ENCODE measurements at places on chromosomes 6 and 20.
A peak's percentile ranks its signal among the peaks of the same experiment; 100 is the strongest.

DNA sequence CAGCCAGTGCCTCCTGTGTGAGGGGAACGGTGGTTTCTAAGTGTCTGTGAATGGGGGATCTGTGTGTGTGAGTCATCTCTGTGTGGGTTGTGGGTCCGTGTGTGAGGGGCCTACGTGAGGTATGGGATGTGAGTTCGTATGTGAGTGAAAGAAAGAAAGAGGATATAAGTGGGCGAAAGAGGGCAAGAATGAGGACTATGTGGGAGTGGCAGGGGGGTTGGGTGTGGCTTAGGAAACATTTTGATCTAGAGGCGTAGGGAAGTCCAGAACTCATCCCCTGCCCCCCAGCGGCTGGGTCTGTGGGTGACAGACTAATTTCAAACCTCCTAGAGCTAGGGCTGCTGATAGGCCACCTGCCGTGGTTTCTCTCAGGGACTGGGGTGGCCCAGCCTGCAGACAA lies 35.5 kb downstream of the DHX35 start:
- DNase-seq = no peak

- no peak for DNase-seq
Measured at GRCh38 chr6:88492824-88493223, 326.7 kb upstream of the CNR1 start.

GRCh38 chr6:39389484-39389767 lies 66.9 kb upstream of the KCNK16 start:
- DNase-seq = no peak

GRCh38 chr6:45850378-45851033 lies 165.2 kb downstream of the CLIC5 start:
- no peak for DNase-seq

DNA sequence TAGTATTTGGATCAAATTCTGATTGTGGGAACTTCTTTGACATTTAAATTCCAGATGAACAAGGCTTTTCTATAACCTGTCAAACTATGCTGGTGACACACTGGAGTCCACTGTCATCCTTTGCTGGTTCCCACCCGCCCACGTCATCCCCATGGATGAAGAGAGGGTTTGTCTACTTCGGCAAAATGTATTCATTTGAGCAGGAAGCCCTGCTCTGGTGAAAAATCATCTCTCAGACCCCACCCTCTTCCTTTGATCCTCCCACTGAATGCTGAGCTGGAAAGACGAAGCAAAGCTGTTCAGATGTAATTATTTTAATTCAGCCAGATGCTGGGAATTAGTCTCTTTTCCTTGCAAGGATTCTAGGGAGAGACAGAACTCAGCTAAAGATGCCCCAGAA lies 50.5 kb downstream of the CPNE5 start:
- DNase-seq = no peak

GRCh38 chr20:50282592-50283241 lies 92.1 kb downstream of the CEBPB start:
- no peak for DNase-seq

GRCh38 chr6:45447005-45447404 lies 69.3 kb upstream of the SUPT3H start:
- no peak for DNase-seq

GRCh38 chr6:19587238-19587942 lies 249.8 kb upstream of the ID4 start:
- DNase-seq = no peak

DNA sequence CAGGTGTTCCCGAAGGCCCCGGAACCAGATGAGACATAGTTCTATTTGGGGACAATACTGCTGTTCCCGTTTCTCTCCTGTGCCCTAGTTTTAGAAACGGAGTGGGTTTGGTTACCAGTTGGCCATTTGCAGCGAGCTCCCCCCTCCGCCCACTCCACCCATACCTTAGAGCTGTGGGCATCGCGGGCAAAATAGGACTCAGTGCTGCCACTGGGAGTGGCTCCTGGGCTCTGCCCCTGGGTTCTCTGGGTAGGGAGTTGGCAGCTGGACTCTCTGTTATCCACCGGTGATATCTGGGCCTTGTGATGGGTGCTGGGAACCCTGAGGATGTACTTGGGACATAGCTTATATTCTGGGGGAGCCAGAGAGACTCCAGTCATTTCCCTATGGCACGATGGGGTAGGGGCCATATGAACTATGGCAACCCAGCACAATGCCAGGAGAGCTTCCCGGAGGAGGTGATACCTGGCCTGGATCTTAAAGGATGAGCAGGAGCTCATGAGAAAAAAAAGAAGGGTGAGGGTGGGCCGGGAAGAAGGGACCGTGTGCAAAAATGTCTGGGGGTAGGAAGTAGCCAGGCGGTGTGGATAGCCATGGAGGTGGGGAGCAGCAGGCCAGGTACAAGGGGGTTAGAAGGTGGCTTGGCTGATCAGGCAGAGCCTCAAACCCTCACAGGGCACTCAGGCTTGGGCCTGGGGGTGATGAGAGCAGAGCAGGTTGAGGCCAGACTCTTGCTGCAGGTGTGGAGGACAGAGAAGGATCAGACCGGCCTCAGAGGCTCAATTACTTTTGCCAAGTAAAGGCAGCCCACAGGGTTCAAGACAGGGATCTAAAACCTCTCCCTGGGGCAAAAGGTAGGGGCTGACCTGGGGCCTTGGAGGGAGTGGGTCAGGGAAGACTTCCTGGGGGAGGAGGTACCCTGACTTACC lies 9.6 kb downstream of the SRC start:
- no peak for DNase-seq

DNA sequence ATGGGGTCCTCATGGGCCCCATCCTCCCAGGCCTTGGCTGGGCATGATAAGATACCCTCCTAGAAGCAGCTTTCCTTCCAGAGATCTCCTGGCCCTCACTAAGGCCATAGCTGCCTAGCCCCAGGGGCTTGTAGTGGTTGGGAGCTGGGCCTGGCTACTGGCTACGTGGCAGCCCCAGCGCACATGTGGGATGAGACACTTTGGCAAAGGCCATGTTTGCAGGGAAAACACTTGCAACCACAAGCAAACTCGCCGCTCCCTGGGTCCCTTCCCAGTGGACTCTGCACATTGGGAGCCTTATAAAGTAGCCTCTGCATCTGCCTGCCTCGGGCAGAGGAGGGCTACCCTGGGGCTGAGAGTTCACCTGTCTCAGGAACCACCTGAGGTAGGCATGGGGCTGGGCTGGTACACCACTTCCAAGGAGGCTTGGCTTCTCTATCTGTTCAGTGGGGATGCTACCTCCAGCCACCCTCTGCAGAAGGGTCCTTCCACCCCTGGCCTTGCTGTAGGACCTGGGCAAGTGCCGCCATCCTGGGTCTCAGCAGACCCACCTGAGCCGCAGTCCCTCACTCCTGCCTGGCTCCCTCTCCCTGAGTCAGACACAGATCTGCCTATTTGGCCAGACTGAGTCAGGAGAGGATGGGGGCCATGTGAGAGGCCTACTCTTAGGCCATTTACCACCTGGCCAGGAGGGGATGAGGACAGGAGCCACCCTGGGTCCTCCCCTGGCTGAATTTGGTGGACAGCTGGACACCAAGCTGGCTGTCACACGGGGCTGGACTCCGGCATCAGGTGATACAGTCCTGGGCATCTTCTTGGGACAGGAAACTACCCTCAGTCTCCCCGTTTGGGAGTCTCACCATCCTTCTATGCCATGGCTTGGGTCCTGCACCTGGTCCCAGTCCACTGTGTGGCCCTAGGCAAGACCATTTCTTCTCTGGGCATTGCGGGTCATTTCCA lies at the start of gene BPIFB2:
Gene BPIFB2 (plus strand): TSS at position 329 of the 960 bp plus-strand sequence. CDS start 871 bp downstream, outside the sequence.
- no peak for DNase-seq

- no peak for DNase-seq
Measured at GRCh38 chr6:11144393-11144851, 32.9 kb upstream of the ERVFRD-1 start.

- DNase-seq = no peak
Measured at GRCh38 chr20:5580940-5581708, 169.1 kb upstream of the SHLD1 start.

DNA sequence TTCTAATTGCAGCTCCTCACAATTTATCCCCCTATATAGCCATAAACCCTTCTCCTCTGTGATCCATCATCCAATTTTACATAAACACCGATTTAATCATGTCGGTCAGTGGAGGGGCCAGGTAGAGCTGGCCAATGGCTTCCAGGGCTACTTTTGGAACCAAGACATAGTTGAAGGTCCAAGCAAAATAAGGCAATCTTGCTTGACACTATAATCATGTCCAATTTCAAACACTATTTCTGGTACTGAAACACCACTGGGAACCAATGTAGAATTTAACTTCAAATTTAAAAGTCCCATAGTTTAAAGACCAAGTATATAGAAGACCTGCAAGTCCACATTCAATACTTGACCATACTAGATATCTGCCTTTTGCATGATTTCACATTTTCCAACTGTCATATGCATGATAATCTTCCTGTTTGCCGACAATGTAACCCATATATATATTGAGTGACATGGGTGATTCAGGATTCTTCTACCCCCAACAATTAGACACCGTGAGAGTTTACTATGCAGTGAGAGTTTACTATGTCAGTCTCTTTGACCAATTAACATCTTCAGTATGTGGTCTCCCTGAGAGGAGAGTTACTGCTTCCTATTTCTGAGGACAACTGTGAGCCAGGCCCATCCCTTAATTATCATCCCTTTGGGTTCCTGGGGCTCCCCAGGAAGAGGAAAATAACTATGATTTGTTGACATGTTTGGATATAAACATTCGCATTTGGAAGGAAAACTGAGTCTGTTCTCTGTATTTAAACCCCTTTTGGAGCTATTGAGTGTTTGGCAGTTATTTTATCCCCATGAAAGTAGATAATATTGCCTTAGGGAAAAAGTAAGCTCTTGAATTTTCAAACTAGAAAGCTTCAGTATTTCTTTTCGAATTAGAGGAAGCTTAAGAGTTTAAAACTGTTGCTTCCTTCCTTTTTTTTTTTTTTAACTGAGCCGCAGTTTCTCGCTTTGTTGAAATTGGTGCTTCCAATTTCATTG lies 31.8 kb downstream of the SAMD3 start:
- DNase-seq = no peak

- DNase-seq = no peak
Measured at GRCh38 chr20:35497780-35498189, 31.7 kb downstream of the C20orf173 start.

DNA sequence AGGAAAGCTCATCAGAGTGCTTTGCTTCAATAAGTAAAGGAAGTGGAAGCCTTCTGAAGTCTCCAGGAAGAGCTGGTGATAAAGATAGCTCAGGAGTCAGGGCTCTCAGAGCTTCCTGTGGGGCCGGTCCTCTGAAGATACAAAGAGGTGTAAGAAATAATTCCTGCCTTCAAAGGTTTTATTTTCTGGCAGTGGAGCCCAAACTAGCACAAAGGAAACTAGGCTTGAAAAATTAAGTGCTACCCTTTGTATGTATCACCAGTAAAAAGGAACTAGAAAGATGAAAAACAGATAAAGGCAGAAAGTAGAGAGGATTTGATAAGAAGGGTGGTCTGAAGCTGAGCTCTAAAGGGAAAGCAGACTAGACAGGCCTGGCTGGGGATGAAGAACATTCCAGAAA lies 204.1 kb upstream of the SASH1 start:
- DNase-seq = no peak

GRCh38 chr6:136148523-136148922 lies 101.6 kb downstream of the MTFR2 start:
- DNase-seq = no peak

- no peak for DNase-seq
Measured at GRCh38 chr6:166907373-166907841, 48.9 kb downstream of the RNASET2 start.

DNA sequence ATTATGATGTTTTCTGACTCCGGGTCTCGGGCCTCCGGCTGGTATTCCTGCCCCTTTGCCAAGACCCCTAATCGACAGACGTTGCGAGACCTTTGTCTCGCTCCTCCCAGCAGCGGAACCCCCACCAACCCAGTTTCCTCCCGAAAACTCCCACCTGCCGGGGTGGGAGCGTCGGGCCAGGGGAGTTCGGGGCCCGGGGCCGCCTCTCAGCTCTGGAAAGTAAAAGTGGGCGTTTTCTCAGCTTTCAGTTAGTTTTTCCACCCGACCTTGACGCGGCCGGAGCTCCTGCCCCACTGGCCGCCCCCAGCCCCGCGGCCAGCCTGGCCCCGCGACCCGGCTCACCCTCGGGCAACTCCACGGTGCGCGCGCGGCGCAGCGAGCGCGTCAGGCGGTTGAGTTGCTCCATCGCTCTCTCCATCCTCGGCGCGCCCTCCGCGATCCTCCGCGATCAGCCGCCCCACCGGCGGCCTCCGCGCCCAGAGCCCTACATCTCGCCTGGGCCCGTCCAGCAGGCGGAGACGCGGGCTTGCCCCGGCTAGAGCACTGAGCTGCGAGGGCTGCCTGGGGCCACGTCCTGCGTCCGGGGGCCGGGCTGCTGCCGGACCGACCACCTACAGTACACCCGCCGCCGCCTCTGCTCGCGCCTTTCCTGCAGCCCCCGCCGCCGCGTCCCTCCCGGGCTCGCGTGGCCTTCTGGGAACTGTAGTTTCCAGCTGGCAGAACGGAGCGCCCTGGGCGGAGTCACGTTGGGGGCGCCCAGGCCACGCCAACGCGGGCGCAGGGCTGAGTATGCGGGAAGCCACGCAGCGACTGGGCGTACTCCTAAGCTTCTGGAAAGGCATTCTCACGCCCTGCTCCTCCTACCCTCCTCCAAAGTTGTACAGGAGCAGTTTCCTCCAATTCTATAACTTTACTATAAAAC lies at the start of gene HACE1:
Gene HACE1 (minus strand): TSS at position 695 of the 922 bp plus-strand sequence. CDS start 277 bp downstream, at position 418.
- DNase-seq = peak; percentile 57

- no peak for DNase-seq
Measured at GRCh38 chr6:108846628-108847027, 1.6 kb upstream of the ARMC2 start.

GRCh38 chr6:42367353-42368011 lies 84.2 kb downstream of the TRERF1 start:
- DNase-seq = no peak

GRCh38 chr6:20269181-20269580 lies 56.9 kb upstream of the MBOAT1 start:
- no peak for DNase-seq

DNA sequence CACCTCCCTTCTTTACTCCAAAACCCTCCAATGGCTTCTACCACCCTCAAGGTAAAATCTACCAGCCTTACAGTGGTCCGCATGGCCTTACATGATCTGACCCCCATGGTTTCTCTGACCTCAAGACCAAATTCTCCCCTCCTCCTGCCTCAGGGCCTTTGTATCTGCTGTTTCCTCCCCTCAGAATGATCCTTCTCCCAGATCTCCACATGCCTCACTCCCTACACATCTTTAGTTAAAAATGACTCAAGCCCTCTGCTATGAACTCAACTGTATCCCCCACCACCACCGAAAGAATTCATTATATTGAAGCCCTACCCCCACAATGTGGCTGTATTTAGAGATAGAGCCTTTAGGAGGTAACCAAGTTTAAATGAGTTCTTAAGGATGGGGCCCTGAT lies 4.1 kb downstream of the SLC23A2 start:
- DNase-seq = no peak

GRCh38 chr20:38937978-38938473 lies 11.8 kb downstream of the FAM83D start:
- no peak for DNase-seq

Measured in NCI-H187 treated with DMSO at 0.1 percent for 48 hours (cell line).